ELF-1 (cell line): ENCODE measurements at places on chromosomes 6 and 20.

DNA sequence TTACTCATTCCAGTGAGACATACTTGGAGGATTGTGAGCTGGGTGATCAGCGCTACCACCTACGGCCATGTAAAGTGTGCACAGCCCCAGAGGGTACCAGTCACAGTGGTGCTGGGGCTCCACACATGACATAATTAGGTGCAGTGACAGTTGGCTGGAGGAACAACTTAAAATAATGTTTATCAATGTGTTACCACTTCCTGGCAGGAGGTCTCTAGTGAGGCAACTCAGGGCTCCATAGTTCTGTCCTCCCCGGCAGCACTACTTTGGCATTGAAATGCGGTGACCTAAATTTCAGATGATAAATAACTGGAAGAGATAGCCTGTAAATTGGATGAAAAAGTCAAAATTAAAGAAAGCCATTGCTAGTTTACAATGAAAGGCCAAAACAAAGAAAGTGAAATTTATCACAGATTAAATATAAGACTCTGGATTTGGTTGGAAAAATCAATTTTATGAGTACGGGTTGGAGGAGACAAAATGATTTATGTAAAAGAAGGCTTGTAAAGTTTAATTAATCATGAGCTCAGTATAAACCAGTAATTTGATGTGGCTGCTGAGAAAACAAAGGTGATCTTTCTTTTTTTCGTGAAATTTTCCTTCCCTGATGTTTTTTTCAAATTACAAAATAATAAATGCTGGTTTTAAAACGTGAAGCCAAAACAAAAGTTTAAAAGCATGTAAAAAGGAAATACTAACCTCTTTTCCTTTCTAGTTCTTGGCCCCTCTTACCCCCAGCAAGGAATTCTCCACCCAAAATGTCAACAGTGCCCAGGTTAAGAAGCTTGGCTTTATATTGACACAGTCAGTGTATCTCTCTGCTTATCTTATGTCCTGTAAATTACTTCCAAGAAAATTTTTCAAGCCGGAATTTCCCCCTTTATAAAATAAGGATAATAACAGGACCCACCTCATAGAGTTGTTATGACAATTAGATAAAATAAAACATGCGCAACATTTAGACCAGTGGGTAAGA is 126.7 kb upstream of the NOX3 start:
- no peak for DNase-seq

DNA sequence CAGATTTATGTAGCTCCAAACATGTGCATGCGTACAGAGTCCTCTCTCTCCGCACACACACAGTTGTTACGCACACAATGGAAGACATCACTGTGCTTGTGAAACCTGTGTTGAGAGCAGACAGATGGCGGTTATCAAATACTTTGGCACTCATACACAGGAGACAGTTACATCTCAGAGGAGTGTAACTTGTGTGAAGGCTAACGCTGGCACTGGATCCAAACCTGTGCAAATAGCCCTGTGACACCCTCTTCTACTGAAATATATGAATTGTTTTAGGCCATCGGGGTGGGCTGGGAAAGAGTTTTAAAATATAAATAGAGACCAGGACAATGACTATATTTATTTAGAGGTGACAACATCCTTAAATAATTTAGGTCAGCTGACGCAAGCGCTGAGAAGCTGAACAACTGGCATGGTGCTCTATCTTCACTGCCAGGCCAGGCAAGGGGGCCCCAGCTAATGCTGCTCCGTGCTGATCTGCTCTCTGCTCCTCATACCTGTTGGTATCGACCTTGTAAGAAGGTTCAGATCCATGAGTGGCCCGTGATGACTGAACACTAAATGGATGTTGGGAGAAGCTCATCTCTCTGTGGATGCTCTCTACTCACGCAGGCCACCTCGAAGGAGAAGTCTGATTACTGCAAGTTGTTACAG is 69.4 kb downstream of the FOXC1 start:
- no peak for DNase-seq

GRCh38 chr20:61303675-61304074 is 51.6 kb downstream of the CDH4 start:
- DNase-seq: no peak

- DNase-seq: peak; percentile 59
These were observed 92.0 kb upstream of the PRDM1 start for GRCh38 chr6:105994118-105994590.

GRCh38 chr6:149108038-149108748 is 209.3 kb upstream of the TAB2 start:
- DNase-seq: no peak

DNA sequence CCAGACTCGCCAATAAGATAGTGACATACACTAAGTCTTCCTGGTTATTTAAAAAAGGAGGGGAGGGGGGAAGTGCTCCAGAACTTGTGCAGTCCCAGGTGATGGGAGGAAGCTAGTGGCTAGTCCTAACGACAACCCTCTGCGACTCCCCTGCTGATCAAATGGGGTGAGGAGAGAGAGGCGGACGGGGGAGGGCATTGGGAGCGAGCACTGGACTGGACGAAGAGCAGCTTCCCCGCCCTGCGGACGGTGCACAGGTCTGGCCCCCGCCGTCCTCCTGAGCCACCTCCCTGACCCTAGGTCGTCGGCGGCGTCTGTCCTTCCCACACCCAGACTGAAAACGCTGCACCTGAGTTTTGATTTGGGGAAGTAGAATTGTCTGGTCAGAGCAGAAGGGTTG is 2.2 kb upstream of the OLIG3 start:
- DNase-seq: peak; percentile 52

- peak; percentile 81 for DNase-seq
These were observed 72.9 kb upstream of the DSP start for GRCh38 chr6:7468382-7469081.

GRCh38 chr6:167467793-167468431 is 143.0 kb downstream of the TTLL2 start:
- DNase-seq: no peak
